ENCODE measurements at places on chromosomes 3 and 15. TPM values are rescaled to one million over a fixed set of nuclear protein-coding genes. Genes with fewer than 3 reads are reported as not detected.

Gene HACD3
- total RNA-seq = 31.0 TPM

Gene ABHD10
- 9.6 TPM for total RNA-seq

Gene CPN2
- total RNA-seq = not detected

DNA sequence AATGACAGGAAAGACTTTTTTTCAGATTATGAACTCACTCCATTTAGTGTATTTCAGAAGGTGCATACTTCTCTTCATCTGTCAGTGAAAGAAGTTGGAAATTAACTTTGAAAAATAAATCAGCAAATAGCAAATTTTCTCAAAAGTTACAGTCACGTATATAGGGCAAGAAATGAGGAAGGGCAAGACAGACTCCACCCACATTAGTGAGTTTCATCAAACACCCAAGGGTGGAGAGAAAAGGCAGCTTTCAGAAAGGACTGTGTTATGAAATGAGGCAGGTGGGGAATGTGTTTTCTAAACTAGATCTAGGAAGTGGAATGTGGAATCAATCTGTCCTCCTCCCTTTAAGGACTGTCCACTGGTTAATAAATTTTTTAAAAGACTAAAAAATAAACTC is 2.9 kb downstream of the SLC22A13 start:
- DNase-seq = no peak

DNA sequence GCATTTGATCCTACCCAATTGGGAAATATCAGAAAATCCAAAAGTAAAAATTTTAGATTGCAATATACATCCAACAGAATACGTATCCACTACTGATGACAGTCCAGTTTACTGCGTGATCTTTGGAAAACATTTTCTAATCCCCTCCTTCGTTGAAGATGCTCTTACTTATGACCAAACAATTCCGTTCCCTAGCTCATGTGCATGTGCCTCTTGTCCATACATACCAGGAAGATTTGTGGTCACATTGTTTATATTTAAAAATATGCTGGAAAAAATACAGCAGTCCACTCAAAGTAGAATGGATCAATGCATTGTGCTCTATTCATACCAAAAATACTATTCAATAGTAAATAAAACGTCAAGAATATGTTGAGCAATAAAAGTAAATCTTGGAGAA is 135.3 kb downstream of the CHL1 start:
- DNase-seq = no peak

GRCh38 chr15:36415643-36416042 is 163.8 kb upstream of the CDIN1 start:
- no peak for DNase-seq

DNA sequence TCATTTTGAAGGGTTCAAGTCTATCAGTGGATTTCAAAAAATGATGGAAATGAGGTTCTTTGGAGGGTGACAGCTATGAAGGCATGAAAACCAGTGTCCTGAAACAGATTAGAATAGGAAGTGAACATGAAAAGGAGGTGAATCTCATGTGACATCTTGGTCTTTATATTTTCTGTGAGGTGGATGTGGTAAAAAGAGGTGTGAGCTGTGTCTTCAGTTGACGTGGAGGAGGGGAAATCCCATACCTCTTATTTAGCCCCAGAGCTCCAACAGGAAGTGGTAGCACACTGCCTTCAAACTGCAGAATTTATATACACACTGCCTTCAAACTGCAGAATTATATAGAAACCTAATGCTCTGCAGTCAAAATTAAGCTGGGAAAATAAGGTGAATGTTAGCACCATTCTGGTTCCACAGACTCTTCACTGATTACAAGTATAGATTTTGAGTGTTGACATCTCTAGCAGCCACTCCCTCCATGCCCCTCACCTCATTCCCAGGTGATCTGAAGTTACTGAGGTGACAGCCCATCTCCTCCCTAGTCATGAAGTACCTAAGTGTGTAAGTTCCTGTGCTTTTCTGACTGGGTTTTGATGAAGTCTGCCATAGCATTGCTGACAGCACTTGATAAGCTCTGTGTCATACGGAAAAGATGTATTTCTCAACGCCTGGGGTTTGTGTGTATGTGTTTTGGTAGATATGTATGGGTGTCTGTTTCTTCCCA is 2.7 kb downstream of the RAB8B start:
- no peak for DNase-seq

Gene TMEM44
- total RNA-seq = 11.0 TPM

DNA sequence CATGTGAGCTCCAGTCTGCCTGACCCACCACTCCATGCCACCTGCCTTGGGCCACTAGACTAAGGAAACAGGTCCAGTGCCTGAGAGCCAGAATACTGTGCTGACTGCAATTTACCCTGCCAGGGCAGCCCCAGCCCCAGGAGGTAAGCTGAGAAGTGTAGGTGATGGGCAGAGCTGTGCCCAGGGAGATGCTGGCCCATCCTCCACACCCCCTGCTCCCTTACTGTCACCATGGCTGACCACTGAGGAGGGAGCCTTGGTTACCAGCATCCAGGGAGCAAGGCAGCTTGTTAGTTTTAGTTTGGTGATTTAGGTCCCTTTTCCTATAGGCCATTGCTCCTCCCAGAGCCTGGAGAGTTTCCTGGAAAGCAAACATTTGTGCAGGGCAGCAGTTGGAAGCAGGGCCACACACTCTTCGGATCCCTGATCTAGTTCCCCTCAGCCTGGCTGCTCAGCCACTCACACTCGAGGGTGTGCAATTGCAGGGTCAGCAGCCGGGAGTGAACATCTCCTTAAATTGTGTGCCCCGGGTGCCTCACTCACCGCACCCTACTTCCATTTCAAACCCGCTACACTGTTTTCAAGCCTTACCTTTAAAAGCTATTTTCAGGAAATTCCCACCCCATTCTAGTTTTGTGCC is 2.0 kb downstream of the GALNT15 start:
- no peak for DNase-seq

GRCh38 chr15:84961114-84961452 is 20.6 kb upstream of the PDE8A start:
- DNase-seq = no peak
